ENCODE measurements at places on chromosomes 4 and X.

- DNase-seq = no peak
These were observed 251.6 kb downstream of the QDPR start for GRCh38 chr4:17260166-17260907.

GRCh38 chrX:120840827-120841226 lies 34.8 kb downstream of the CT47B1 start:
- DNase-seq = no peak

- DNase-seq = no peak
These were observed at the start of gene PPBP for GRCh38 chr4:73988061-73988460. Gene PPBP, minus strand, starts transcription at chr4:73988190. Its CDS starts 87 bp downstream, at chr4:73988103.

DNA sequence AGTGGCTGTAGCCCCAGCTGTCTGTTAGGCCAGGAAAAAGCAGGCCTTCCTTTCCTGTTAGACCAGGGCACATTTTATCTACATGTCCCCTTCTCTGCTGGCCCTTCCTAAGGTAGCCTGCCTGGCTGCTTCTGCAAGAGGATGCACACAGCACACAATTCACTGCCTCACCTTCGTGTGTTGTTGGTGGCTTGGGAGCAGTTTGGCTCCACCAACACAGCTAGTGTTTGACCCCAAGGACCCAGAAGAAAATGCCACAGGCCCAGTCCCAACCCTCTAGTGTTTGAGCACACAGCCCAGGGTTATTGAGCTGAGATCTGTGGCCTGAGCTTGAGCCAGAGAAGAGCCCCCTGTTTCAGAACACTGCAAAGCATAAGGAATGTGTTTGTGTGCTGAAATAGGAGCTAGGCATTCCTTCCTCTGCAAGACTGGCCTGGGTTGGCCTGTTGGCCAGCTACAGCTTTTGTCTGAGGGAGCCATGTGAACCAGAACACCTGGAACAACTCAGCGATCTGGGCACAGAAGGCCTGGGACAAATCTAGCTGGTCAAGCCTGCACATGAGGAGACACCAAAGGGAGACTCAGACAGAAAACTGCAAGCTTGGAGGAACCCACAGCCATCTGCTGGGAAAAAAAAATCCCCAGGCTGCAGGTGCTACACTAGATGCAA lies 26.4 kb downstream of the MAGEE1 start:
- no peak for DNase-seq

- DNase-seq = no peak
These were observed 67.6 kb upstream of the SLC7A3 start for GRCh38 chrX:70998411-70999027.
